ENCODE measurements at places on chromosomes 7 and 10.

GRCh38 chr7:155456738-155457543 lies 988 bp upstream of the EN2 start:
- DNase-seq: no peak

DNA sequence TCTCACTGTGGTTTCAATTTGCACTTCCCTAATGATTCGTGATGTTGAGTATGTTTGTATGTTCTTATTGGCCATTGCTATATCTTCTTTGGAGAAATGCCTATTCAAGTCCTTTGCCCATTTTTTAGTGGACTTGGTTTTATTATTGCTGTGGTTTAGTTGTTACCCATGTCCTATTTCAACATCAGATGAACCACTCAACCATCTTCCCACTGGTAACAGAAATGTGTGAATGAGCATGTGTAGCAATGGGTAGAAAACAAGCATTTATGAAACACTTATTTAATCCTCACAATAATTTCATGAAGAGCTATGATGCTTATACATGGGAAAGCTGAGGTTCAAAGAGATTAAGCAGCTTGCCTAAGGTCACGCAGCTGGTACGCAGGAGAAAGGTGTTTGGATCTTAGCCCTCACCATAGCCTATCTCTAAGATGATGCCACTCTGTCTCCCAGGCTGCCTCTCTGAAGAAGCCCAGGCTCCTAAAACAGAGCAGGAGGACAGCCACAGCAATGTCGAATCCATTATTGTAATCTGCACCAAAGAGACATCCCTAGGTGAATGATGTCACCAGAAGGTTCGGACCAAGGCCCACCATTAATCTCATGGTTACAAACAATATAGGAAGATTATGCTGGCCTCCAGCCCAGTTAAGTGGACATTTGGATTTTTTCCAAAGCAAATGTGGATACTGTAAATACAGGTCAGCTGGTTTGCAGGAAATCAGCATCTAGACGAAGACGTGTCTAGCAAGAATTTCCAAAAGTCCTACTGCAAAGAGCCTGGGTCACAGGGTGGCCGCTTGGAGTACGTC lies 447.6 kb upstream of the ZMIZ1 start:
- no peak for DNase-seq

DNA sequence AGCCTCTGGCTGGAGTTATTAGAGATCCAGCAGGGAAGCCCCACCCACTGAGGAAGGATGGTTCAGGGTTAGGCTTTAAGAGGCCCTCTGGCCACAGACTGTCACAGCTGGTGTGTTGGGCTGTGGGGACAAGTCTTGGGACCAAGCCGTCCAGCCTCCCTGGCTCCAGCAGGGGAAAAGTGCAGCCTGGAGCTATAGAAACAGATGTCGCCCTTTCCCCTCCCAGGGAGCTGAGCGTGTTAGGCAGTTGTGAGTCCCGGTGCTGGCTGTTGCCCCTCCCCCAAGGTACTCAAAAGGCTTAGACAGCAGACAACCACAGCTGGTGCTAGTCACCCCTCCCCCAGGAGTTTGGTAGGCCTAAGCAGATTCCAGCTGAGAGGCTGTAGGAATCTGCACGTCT lies 143.4 kb downstream of the TMEM168 start:
- DNase-seq: no peak

DNA sequence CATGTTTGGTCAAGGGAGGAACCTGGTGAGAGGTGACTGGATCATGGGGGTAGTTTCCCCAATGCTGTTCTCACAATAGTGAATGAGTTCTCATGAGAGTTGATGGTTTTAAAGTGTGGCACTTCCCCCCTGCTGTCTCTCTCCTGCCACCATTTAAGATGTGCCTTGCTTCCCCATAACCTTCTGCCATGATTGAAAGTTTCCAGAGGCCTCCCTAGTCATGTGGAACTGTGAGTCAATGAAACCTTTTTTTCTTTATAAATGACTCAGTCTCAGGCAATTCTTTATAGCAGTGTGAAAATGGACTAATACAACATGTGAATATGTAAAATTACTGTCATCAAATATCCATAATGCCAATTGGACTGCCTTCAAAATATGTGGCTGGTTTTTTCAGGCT lies 165.5 kb upstream of the TARP start:
- DNase-seq: no peak

DNA sequence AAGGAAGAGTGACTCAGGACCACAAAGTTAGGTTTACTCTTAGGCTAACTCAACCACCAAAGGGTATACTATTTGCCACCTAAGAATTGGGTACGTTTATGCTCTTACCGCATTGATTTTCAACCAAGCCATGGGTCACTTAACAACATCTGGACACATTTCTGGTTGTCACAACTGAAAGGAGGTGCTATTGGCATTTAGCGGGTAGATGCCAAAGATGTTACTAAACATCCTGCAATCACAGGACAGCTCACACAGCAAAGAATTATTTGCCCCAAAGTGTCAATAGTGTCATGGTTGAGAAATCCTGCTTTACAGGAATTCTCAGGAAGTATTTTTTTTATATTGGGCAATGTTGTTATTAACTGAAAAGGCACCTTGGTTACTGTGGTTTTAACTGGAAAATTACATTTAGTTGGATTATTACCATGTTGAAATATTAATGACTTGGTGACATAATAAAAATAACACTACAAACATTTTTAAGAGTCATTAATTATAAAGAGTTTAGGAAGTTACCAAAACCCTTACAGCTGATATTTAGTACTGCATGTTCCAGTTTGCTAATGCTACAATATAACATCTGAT lies 185.0 kb upstream of the TMEM196 start:
- DNase-seq: no peak

GRCh38 chr10:28220811-28221210 lies 82.1 kb downstream of the MPP7 start:
- DNase-seq: no peak

GRCh38 chr7:95646350-95646749 lies 50.0 kb upstream of the PDK4 start:
- DNase-seq: no peak

DNA sequence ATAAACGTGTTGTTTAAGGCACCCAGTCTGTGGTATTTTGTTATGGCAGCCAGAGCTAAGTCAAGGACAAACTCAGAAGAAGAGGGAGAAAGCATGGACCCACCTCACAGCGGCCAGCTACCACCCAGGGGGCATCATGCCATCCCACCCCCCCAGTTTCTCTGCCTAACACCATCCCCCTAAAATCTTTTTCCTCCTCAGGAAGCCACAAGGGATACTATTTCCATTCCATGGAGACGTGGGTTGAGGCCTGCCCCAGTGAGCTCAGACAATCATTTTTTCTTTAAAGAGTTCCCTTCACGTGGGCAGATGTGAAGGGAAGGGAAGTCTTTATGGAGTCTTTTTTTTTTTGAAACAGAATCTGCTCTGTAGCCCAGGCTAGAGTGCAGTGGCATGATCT lies 131.8 kb downstream of the FGFR2 start:
- no peak for DNase-seq

DNA sequence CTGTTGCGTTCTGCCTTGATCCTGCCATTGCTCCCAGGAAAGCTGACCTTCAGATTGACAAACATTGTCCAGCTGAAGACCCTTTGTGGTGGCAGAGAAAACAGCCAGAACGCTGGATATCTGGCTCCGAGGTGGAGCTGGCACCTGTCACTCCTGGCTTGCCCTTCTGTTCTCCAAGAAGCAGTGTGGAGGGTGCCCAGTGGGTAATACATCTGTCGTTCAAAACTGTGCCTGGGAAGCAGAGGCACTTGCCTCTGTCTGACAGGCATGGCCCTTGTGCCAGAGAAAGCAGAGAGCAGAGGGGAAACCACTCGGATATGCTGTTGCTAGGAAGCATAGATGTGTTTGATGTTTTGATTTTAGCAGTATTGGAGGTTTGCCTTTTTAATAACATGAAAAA lies 231.4 kb downstream of the BMPER start:
- no peak for DNase-seq

GRCh38 chr10:299969-300368 lies 164.7 kb downstream of the ZMYND11 start:
- no peak for DNase-seq

GRCh38 chr10:14184841-14185315 lies 145.8 kb downstream of the FRMD4A start:
- no peak for DNase-seq

- DNase-seq: no peak
Observed at GRCh38 chr10:119208553-119208940, 1.2 kb downstream of the GRK5 start.

- no peak for DNase-seq
Observed at GRCh38 chr7:47294556-47295222, 287.2 kb downstream of the TNS3 start.

- DNase-seq: no peak
Observed at GRCh38 chr7:22791204-22792158, 31.2 kb downstream of the TOMM7 start.

- no peak for DNase-seq
Observed at GRCh38 chr10:47403446-47404318, 19.6 kb upstream of the ZNF488 start.

GRCh38 chr7:73817121-73817520 lies 13.7 kb upstream of the CLDN4 start:
- DNase-seq: no peak

GRCh38 chr7:76234931-76235441 lies 33.3 kb downstream of the SRRM3 start:
- DNase-seq: no peak

- no peak for DNase-seq
Observed at GRCh38 chr7:151470711-151471110, 30.8 kb upstream of the CRYGN start.

GRCh38 chr10:80893256-80893655 lies 355.6 kb downstream of the SH2D4B start:
- DNase-seq: no peak
